H1 (cell line): ENCODE measurements at places on chromosomes 3 and 15. TPM values are rescaled to one million over a fixed set of nuclear protein-coding genes. Genes with fewer than 3 reads are reported as not detected.

DNA sequence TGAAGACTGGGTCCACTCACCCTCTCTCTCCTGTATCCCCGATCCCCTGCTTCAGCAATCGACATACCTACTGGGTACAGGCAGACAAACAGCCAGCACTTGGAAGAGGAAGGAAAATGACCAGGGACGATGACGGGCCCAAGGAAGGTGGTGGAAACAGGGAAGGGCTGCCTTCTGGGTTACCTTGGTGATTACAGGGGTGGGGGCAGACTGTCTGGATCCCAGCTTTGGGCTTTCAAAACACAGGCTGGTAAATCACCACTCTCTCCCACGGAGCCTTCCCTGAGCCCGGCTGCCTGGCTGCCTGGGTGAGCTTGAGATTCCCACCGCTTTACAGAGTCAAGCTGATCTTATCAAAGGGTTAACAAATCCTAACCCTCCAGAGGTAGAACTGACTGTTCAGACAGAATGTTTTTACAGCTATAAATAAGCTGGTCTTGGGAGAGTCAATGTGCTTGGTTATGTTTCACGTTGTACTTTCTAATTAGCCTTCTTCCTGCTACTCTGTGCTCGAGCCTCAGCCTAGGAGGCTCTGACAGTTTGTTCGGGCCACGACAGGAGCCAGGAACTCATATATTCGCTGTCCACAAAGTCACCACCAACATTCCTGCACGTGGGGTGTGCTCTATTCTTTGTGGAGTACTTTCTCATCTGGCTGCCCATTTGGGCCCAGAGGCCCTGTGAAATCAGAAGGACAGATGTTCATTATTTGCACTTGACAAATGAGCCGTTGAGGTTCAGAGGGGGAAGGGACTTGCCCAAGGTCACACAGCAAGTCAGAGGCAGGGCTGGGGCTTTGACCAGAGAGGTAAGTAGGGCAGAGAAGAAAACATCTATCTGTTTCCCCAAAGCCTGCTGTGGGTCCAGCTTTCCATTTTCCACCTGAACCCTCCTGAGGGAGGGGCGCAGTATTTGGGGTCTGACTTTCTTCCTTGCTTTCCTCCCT lies 63.5 kb downstream of the FEM1B start:
- H3K4me1 ChIP-seq = no peaks in the 10 kb centered on the region
- no peaks in the 10 kb centered on the region for H3K36me3 ChIP-seq
- H3K4me3 ChIP-seq = no peak overlapping the region

- peaks cover 31% of the 10 kb centered on the region for H3K27me3 ChIP-seq
- peaks cover 5% of the 10 kb centered on the region for H3K4me1 ChIP-seq
- H3K4me3 ChIP-seq = peak overlapping the region; percentile 71
- H3K36me3 ChIP-seq = no peaks in the 10 kb centered on the region
Measured at GRCh38 chr3:6861625-6862000, 698 bp downstream of the GRM7 start.

DNA sequence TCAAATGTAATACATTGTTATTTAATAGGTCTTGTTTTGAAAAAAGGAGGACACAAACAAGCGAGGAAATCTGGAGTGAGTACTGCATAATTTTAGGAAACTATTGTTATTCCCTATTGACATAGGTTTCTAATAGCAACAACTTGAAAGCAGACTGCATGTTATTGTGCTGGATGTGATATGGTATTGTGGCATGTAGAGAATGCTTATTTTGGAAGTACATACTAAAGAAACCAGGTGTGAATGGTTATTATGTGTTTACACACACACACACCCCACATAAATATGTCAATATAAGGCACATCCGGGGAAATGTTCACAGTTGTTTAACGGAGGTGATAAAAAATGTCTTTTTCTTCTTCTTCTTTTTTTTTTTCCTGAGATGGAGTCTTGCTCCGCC lies 5.9 kb upstream of the MORF4L1 start:
- no peak for DNase-seq
- no peaks in the 10 kb centered on the region for H3K36me3 ChIP-seq
- no peak overlapping the region for H3K27ac ChIP-seq
- H3K27me3 ChIP-seq = no peaks in the 10 kb centered on the region
- no peaks in the 10 kb centered on the region for H3K4me1 ChIP-seq

DNA sequence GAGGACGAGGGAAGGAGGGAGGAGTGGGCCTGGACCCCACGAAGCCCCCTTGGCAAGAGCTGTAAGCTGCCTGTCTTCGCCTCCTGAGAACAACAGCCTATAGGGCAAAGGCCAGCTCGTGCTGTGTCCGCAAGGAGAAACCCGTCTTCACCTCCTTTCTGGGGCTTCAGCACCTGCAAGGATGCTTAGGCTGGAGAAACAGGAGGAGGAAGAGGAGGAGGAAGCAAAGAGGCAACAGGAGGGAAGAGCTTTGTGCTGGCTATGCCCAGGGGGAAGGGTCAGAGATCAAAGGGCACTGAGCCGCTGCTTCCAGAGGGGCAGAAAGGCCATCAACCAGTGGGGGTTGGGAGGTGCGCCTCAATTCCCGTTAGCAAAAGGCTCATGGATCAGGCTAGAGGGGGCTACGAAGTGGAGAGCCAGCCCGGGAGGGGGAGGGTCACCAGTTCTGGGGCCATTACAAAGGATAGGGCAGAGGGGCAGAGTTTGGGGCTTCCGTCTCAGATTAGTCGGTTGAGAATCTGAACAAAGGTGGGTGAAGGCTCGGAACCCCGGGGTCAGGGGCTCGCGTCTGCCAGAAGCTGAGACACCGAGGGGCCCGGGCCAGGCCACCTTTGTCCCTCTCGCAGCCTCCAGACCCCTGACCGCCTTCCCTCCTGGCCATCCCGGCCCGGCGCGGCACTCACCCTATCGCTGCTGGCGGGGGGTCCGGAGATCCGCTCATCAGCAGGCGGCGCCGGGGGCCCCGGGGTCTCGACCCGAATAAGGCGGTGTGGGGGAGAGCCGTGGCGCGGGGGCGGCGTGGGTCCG lies 792 bp downstream of the SHF start:
- DNase-seq = peak; percentile 69
- no peaks in the 10 kb centered on the region for H3K36me3 ChIP-seq
- H3K27ac ChIP-seq = no peak overlapping the region
- H3K27me3 ChIP-seq = no peaks in the 10 kb centered on the region

DNA sequence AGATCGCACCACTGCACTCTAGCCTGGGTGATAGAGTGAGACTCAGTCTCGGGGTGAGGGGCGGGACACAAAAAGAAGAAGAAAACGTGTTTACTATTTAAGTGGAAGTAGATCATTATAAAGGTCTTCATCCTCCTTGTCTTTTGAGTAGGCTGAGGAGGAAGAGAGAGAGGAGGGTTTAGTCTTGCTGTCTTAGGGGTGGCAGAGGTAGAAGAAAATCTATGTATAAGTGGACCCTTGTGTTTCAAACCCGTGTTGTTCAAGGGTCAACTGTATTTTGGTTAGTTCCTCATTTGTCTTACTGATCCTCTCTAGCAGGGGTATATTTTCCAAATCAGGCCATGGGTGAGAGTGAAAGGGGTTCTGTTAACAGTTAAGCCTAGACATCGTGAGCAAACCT lies 40.1 kb downstream of the TRIM71 start:
- H3K4me1 ChIP-seq = peaks cover 50% of the 10 kb centered on the region
- peaks cover 49% of the 10 kb centered on the region for H3K36me3 ChIP-seq
- DNase-seq = no peak
- no peak overlapping the region for H3K27ac ChIP-seq

- no peak overlapping the region for H3K27ac ChIP-seq
- H3K4me1 ChIP-seq = no peaks in the 10 kb centered on the region
- H3K36me3 ChIP-seq = peaks cover 20% of the 10 kb centered on the region; the same call in 1 of the 2 replicates
- no peak for DNase-seq
Measured at GRCh38 chr3:47424434-47425382, 43.9 kb downstream of the PTPN23 start.

DNA sequence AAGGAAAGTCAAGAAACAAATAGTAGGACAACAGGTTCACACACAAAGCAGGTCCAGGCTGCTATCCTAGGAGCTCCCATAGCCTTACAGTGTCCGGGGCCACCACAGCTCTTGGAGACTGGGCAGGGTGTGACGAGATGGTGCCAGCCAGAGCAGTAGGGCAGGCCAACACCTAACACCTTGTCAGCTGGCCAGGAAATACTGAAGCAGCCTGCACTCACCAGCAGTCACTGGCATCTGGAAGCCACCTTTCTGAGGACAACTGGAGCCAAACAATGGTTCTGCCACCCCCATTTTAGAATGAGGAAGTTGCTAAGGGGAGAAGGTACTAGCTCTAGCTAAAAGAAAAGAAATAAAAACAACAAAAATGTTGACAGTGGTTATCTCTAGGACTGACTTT lies 47.2 kb downstream of the CCDC12 start:
- H3K36me3 ChIP-seq = peaks cover 9% of the 10 kb centered on the region; the same call in 1 of the 2 replicates
- H3K27me3 ChIP-seq = no peaks in the 10 kb centered on the region

GRCh38 chr3:193590088-193590856 lies 2.7 kb upstream of the OPA1 start:
- H3K36me3 ChIP-seq = no peaks in the 10 kb centered on the region
- no peak overlapping the region for H3K27ac ChIP-seq
- no peaks in the 10 kb centered on the region for H3K4me1 ChIP-seq
- DNase-seq = no peak
- peaks cover 5% of the 10 kb centered on the region for H3K27me3 ChIP-seq

- H3K36me3 ChIP-seq = no peaks in the 10 kb centered on the region
- H3K27me3 ChIP-seq = no peaks in the 10 kb centered on the region
Measured at GRCh38 chr15:90697175-90697574, 20.0 kb upstream of the BLM start.

- no peaks in the 10 kb centered on the region for H3K36me3 ChIP-seq
- H3K27me3 ChIP-seq = no peaks in the 10 kb centered on the region
- H3K4me3 ChIP-seq = no peak overlapping the region
- no peak overlapping the region for H3K27ac ChIP-seq
- DNase-seq = no peak
Measured at GRCh38 chr3:151630938-151631441, 102.7 kb upstream of the AADACL2 start.

DNA sequence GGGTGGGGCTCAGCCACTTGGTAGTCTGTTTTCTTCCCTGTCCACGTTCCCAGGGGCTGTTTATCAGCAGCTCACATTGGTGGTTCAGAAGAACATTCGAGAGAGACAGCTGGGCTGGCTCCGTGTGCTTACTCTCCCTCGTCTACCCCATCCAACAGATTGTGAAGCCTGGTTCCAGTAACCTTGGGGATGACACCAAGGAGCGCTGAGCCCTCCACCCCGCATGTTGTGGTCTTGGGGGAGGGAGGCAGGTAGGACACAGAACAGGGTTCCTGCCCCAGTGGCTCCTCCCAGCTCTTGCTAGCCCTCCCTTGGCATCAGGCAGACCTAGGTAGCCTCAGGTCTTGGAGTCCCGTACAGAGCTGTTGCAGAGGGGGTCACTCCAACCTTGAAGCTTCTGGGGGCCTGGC lies 33.1 kb downstream of the KLF13 start:
- peaks cover 33% of the 10 kb centered on the region for H3K4me1 ChIP-seq
- H3K36me3 ChIP-seq = no peaks in the 10 kb centered on the region
- no peak for DNase-seq
- H3K4me3 ChIP-seq = no peak overlapping the region

- H3K4me1 ChIP-seq = peaks cover 7% of the 10 kb centered on the region
- no peaks in the 10 kb centered on the region for H3K27me3 ChIP-seq
- no peak for DNase-seq
Measured at GRCh38 chr15:75037685-75038084, 14.3 kb downstream of the PPCDC start.

DNA sequence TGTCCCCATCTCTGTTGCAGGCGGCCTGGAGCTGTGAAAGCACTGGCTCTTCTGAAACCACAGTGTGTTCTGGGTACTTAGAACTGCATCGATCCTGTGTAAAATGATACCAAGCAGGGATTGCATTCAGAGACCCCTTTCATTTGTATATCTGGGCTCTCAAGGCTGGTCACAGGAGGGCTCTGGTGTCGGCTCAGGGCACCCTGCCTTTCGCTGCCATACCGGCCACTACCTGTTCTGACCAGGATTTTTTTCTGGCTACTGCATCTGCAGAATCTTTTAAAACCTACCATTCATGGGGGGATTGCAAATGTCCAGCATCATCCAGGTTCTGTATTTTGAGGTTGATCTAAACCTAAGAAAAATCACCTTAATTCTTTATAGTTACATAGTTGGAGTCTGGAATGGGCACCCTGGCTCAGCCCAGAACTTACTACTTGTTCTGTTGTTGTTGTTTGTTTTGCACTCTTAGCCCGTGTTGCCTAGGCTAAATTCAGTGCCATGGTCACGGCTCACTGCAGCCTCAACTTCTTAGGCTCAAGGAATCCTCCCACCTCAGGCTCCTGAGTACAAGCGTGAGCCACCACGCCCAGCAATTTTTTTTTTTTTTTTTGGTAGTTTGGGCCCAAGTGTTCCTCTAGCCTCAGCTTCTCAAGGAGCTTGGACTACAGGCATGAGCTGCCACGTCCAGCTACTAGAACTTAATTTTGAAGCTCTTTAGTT lies 52.7 kb downstream of the TRIM71 start:
- H3K36me3 ChIP-seq = peaks cover 2% of the 10 kb centered on the region; the same call in 1 of the 2 replicates
- peaks cover 66% of the 10 kb centered on the region for H3K4me1 ChIP-seq
- no peak for DNase-seq

DNA sequence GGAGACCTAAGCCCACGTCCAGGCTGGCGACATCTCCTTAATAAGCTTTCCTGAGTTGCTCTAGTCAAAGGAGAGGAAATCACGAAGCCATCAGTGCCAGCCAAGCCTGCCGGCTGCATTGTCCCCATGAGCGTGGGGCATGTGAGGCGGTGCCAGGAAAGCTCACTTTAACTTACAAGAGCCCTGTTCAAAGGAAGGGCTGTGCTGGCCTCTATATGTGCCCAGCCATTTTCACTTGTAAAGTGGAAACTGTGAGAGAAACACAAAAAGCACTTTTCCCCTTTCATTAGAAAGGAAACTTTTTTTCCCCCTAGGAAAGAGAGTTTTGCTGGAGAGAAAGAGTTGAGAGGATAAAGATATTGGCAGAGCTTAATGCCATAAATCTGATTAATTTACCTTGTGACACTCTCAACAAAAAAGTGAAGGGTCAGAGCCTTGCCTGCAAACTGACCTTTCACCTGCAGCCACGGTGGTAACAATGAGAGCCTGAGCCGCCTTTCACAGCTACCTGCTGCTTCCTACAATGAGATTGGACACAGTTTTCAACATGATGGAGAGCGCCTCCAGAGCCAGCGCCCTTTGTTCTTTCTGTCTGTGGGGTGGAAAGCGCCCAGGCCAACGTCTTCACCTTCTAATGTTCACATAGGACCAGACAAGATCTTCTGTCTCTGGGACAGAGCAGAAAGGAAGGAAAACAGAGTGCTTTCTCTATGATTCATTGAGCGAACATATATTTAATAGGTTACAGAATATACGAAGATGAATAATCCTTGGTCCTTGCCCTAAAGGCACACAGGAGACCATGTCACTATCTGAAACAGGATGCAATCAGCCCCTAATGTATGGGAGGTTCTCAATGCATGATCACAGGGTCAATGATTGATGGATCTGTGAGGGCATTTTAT lies 233.1 kb upstream of the HES1 start:
- no peaks in the 10 kb centered on the region for H3K27me3 ChIP-seq
- H3K36me3 ChIP-seq = no peaks in the 10 kb centered on the region

PLCB2 gene
- total RNA-seq = 8.4 and 9.4 TPM in 2 replicates

HYAL1 gene
- 1.7 and 2.0 TPM in 2 replicates for total RNA-seq

NANOGP8 gene
- 31.9 and 40.6 TPM in 2 replicates for total RNA-seq

OXSM gene
- total RNA-seq = 1.7 and 2.2 TPM in 2 replicates

GNAI2 gene
- 168 and 169 TPM in 2 replicates for total RNA-seq

GOLGA6L26 gene
- not detected in 2 replicates for total RNA-seq
